ENCODE measurements at places on chromosomes 5 and 9.
A peak's percentile ranks its signal among the peaks of the same experiment; 100 is the strongest.

GRCh38 chr5:91225848-91226686 lies 157.1 kb downstream of the ARRDC3 start:
- DNase-seq, result peak; percentile 61

DNA sequence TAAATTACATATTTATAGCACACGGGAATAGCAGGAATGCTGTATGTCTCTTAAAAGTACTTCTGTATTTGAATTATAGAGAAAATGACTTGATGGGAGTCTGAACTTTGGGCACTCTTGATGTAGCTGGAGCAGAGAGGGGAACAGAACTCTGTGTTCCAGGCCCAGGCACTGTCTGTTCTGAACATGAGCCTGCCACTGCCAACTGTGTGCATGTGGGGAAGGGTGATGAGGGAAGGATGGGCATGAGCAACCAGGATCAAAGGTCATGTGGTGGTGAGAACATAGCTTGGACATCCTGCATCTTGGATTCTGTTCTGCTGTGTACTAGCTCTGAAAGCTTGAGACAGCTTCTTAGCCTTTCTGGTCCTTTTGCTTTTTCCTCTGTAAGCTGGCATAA lies 16.4 kb upstream of the ZBED3 start:
- DNase-seq, result no peak

DNA sequence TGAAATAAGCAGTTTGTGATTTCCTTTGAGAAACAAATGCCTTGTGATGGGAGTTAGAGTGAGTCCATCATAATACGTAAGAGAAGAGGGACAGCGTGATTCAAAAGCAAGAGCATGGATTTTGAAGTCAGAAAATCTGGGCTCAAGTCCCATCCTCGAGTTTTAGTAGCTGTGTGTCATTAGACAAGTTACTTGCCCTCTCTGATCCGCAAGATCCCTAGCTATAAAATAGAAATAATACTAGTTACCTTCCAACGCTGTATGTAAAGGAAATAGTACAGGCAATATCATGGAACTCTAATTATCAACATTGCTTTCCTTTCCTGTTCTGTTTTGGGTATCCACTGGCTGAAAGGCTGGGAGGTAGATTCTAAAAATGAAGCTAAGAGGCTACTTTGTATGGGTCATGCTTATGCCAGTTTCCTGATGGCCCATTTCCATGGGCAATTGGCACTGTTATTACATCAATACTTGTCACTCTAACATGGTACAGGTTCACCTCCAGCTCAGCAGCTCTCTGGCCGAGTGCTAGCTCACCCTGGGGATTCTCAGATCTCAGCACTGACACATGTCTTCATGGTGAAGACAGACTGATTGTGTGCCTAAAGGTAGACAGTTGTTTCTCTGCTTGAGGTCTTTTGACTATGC lies 241.7 kb upstream of the KLF4 start:
- DNase-seq, result no peak

DNA sequence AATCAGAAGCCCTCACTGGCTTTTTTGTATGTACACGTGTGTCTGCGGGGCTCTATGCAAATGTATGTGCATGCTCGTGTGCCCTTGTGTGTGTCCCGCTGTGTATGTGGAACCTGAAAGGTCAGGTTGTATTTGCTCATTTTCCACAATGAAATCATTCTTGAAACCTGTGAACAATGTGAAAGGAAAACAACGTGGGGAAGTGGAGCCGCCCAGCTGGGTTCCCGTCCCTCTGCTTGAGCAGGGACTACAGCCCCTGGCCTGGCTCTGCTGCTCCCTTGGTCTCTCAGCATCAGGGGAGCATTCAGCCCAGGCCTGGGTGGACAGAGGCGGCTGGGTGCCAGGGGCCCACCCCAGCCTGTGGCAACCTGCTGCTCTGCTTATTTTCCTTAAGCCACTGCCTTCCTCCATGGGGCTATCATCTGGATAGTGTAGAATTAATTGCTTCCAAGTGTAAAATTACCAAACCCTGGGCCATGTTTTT lies 3.0 kb downstream of the ECSCR start:
- peak; percentile 66 for DNase-seq

DNA sequence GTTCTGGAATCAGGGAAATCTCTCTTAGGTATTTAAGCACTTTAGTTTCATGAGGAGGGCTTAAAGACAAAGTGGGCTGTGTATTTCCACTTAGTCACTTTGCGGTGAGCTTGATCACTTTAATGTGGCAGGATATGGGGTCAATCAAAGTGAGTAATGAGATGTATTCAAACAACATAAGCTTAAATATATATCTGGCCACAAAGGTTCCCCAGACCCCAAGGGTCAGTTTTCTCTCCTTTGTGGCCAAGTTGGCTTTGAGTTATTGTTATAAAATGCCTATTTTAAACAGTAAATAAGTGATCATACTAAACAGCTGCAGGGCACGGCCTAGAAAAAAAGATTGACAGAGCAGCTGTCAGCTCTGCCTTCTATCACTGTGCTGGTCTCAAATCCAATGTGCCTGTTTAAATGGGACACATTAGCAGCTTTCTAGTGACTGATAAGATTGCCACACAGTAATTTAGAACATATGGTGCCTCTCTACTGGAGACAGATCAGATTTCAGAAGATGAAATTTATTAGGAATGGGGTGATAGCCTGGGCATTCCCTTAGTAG lies 363.9 kb downstream of the AGTPBP1 start:
- no peak for DNase-seq

DNA sequence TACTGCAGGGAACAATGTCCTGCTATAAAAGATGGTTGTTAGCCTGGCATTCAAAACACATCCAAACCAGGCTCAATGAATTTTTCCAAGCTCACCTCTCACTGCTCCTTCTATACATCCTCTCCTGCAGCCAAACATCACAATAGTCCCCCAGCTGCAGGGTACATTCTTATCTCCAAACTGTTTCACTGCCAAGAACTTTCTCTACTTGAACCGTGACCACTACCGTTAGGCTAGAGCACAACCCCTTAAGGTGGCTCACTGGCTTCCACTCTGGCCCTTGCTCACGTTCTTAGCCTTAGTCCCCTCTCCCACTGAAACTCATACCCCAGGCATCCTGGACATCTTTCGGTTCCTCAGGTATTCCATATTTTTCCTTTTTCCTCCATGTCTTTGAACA lies 29.0 kb upstream of the ANXA6 start:
- DNase-seq, result no peak

- DNase-seq, result no peak
Observed at GRCh38 chr9:14706530-14707140, 13.4 kb upstream of the ZDHHC21 start.

- no peak for DNase-seq
Observed at GRCh38 chr5:137205231-137206027, 293.7 kb downstream of the SPOCK1 start.

DNA sequence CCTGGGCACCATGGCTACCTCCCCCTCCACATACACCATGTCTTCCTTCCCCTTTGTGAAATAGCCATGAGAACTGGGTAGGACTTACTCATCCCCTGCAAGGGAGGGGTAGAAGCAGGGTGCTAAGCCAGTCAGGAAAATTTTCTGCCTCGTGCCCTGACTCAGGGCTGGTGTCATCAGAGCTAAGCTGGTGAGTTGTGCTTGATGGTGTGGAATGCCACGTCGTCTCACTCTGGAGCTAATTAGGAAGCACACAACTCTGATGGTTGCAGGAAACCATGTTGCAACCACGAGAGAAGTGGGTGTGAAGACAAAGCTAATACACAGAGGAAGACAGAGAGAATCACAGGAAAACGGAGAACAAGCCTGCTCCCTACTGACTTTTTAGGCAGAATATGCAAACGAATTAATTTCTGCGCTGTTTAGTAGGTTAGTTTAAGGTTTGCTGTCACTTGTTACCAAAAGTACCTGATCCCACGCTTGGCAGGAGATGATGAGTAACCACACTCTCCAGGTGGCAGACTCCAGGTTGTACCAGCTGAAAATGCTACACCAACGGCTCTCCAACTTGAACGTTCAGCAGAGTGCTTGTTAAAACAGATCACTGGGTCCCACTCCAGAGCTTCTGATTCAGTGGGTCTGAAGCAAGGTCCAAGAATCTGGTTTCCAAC lies 54.5 kb downstream of the STK10 start:
- DNase-seq, result peak; percentile 77

DNA sequence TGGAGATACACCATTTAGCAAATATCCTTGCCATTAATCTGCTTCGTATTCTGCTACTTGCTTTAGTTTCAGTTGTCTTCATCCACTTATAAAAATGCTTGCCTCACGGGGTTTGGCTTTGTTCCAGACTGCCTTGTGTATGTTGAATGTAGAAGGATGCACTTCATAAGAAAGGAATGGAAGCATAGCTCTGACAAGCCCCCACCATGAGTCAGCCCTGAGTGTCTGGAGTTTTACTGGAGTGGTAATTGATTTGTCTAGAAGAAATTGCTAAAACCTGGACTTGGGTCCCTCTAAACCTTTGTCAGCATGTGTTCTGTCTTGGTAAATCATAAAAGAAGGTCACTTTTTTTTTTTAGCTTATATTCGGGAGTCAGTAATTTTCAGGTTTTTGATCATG lies 4.6 kb downstream of the TEX48 start:
- DNase-seq, result no peak

DNA sequence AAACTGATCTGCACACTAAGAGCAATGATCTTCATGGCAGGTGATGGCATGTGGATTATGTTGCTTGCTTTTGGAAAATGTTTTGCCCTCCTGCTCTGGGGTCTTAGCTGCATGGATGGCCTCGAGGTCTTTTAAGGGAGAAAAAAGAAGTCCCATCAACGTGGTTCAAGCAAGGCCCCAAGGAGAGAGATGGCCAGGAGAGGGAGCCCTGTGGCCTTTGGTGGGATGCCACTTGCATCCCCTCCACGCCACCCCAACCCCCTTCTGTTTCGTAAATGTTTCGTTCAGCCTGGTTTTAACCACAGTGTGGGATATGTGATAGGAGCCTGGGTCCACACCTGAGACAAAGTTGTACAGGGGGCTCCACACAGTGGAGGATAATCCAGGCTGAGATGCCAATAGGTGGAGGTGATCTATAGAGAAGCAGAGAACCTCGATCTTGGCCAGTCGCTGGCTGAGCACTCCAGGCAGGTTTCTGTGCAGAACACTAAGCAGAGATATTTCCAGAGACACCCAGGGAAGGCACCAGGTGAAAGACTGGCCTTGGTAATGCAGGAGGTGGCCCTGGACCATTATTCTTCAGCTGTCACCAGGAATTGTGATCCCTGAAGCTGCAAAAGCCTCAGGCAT lies 25.8 kb upstream of the FRRS1L start:
- DNase-seq, result no peak

DNA sequence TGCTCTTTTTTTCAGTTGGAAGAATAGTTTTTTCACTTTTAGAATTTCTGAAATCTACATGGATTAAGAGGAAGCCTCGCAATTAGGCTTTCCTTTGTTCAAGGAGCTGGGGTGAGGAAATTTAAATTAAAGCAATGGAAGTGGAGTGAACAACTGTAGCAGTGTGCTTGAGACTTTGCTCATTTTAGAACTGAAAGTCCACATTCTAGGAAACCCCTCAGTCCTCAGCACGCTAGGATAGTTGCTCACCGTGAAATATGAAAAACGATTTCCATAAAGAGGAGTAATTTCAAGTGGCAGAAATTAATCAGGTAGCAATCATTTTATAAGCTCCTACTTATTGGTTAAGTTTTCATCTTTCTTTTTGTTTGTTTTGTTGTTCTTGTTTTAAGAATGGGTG lies 243.0 kb upstream of the ITGA1 start:
- DNase-seq, result no peak

DNA sequence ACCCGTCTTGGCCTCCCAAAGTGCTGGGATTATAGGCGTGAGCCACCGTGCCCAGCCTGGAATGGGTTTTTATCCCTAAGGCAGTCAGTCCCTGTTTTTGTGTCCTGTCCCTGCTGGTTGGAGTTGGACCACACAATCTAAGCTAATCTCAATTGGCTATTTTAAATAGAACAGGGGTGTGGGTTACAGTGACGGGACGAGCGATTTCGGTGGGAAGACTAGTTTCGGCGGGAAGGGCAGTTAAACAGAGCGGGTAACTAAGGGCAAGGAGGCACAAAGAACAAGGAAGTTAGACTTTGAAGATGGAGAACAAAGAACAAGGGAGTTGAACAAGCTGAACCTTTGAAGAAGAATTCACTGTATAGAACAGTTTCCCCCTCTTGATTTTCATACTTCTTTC lies 1.4 kb downstream of the GTF3C5 start:
- DNase-seq, result no peak

DNA sequence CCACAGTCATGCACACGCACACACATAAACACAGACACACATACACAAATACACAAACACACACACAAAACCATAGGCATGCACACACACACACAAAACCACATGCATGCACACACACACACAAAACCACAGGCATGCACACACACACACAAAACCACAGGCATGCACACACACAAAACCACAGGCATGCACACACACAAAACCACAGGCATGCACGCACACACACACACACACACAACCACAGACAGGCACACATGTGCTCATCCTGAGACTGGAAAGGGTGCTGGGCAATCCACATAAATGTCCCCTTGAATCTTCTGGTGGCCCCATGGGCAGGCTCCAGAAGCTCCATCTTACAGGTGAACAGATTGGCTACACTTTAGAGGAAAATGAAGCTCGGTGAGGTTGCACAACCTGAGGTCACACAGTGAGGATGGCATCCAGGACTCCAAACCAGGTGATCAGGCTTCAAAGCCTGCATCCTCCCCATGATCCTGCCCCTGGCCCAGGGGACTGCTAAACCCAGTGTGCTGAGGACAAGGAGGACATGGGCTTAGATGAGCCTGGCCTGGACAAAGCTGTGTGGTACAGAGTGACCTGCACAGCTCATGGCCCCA lies 144.8 kb downstream of the GADD45G start:
- DNase-seq, result no peak

DNA sequence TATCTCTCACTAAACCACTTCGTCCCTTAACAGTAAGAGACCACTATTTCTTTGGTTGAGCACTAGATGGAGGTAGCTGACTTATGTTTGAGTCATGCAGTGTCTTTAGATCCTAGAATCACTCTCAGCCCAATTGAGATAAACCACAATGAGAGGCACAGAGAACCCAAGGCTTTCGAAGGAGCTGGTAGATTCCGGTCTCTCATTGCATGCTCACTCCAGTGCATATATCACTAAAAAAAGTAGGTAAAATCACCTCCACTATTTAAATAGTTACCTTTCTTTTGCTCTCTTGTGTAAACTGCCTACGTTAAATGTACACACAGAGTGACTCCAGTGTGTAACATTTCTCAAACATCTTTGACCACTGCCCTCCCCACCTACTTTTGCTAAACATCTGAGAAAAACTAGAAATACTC lies 27.6 kb downstream of the ACTL7A start:
- no peak for DNase-seq

GRCh38 chr9:31084350-31084749 lies 1300.1 kb upstream of the ACO1 start:
- no peak for DNase-seq

DNA sequence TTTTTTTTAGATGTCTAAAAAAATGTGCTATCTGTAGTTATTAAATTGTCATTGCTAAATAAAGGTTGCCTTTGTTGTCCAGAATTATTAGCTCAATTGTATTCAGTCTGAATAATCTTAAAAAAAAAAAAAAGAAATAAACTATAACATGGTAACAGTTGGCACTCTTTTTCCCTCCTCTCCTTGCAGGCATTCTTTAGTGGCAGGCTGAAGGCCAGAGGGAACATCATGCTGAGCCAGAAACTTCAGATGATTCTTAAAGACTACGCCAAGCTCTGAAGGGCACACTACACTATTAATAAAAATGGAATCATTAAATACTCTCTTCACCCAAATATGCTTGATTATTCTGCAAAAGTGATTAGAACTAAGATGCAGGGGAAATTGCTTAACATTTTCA lies 87.6 kb upstream of the FAM170A start:
- no peak for DNase-seq
